Activated B cell treated with CpG ODN at 0.5 μM for 24 hours (primary cell): ENCODE measurements at places on chromosomes 7 and 10.
A peak's percentile ranks its signal among the peaks of the same experiment; 100 is the strongest.

GRCh38 chr10:49622426-49623425, 8.9 kb downstream of the CHAT start:
- DNase-seq: no peak

DNA sequence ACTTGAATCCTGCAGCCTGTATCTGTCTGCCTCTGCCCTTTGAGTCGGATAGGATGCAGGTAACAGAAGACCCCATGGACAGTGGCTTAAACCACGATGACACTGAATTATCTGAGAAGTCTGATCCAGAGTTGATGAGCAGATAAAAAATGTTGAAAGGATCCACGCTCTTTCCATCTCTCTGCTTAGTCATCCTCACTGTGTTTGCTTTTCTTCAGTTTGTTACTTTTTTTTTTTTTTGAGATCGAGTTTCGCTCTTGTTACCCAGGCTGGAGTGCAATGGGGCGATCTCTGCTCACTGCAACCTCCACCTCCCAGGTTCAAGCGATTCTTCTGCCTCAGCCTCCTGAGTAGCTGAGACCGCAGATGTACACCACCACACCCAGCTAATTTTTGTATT, 36.9 kb upstream of the GOLGA7B start:
- no peak for DNase-seq

DNA sequence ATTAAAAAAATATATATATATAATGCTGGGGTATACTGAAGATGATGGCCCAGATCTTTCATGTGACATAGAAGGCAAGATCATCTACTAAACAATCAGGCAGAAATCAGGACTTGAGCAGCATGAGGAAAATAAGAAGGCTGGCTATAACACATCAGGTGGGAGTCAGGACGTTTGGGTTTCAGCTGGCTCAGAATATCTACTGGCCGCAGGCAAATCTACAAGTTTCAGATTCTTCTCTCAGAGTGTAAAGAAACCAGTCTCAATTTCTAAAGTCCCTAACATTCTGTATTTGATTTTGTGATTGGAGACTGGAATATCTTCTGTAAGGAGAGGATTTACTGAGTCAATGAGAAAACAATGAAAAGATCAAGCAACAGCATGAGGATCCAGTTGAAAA, 37.7 kb upstream of the FAM3C start:
- DNase-seq: no peak

DNA sequence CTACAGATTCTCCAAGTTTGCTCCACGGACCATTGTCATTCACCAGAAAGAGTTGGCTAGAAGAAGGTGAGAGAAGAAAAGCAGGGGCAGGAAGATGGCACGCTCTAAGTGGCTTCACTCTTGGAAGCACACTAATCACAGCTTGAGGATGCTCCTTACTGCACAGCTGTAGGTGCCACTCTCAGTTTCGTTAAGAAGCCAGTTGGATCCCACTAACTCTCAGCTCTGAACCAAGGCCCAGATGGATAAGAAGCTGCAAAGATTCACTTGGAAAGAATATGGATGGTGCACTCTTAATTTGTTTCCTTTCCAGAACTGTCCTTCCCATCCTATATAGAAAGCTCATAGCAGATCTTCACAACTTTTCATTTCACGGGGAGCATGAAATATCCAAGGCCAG, 94.5 kb upstream of the AGK start:
- DNase-seq: no peak

DNA sequence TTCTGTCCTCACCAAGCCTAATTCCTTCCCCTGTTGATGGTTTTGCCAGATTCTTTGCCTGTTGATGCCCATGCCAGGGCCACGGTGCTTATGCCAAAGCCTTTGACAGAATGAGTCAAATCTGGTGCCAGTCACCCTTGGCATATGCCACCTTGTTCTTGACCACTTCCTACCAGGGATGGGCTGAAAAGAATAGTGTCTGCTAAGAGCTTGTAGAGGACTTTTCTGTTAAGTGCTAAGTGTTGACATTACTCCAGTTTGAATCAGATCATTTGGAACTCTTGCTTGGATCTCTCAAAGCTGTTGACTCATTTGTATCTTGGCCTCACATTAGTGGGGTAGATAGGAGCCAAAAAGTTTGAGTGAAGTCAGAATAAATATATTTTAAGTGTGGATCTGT, 661.2 kb downstream of the AUTS2 start:
- DNase-seq: no peak

GRCh38 chr7:87876869-87877234, 559 bp downstream of the DBF4 start:
- peak; percentile 35 for DNase-seq

GRCh38 chr7:115217373-115217772, 295.5 kb downstream of the MDFIC start:
- DNase-seq: no peak

- no peak for DNase-seq
Measured at GRCh38 chr7:11931307-11931706, 99.3 kb upstream of the THSD7A start.

- DNase-seq: no peak
Measured at GRCh38 chr7:38656968-38657367, 25.8 kb upstream of the AMPH start.

DNA sequence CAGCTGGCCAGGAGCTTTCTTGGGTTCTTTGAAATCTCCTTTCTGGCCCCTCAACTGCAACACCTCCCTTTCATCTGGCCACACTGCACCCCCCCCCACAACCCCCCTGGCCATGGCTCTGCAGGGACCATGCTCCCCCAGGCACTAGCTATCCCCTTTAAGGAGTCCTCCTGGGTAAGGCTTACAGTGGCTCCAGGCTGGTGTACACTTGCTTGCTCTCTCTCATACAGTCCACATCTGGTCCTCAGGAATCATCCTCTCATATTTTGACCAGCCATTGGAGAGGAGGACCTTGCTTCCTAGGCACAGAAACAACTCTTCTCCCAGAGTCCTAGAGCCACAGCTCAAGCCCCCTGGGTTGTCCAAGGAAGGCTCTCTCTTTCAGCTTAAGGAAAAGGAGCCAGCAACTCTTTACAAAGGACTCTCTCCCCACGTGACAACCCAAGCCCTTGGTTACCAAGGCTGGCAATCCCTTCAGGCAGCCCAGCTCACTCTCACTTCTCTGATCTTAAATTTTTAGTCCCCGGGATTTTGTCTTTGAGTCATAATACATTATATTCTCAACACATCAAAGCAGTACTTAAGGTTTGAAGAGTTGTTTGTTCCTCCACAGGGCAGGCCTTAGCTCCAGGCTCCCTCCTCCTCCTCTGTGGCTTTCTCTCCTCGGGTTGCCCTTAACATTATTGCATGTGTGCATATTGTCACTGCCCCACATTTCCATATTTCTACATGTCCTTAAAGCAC, 9.9 kb downstream of the GARIN1A start:
- no peak for DNase-seq
